Ascending aorta (tissue), 2 donors: ENCODE measurements at places on chromosomes 2 and 18. TPM values are rescaled to one million over a fixed set of nuclear protein-coding genes. Genes with fewer than 3 reads are reported as not detected.

- no peaks in the 10 kb centered on the region for H3K4me1 ChIP-seq
- no peak overlapping the region for H3K27ac ChIP-seq
- DNase-seq, result no peak
- H3K27me3 ChIP-seq, result no peaks in the 10 kb centered on the region
- no peaks in the 10 kb centered on the region for H3K36me3 ChIP-seq
Measured at GRCh38 chr2:123502931-123503330, 522.2 kb upstream of the CNTNAP5 start.

DNA sequence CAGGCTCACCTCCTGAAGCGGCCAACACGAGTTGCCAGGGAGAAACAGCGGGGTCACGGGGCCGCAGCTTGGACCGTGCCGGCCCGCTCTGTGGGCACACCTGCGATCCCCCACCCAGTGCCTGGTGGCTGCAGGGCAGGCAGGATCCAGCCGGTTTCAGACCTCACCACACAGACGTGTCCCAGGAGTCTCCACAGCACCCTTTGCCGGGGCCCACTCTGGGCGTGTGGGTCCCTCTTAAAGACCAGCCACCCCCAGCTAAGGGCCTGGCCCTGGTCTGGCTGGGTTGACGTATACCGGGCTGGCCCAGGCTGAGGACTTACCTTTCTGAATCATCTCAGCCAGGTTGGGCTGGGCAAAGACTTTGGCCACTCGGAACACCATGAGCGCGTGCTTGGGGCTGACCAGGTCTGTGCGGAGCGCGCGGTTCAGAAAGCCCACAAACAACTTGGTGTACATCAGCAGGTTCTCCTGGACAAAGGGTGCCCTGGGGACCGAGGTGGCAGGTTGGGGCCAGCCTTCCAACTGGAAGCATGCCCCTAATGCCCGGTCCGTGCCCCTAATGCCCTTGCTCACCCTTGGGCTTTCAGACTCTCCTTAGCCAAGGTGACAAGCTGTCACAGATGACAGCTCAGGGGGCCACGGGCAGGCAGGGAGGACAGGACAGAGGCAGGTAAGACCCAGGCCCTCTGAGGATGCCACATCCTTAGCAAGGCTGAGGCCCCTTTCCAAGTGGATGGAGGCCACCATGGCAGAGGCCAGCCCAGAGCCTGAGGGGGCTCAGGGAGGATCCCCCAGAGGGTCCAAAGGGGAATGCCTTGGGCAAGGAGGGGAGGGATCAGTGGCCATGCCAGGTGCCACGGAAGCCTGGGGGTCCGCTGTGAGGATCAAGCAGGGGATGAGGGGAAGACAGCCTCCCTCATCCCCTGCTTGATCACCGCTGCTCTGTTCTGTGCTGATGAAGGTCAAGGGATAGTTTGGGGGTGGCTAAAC, 10.2 kb upstream of the CCDC74B start:
- peaks cover 53% of the 10 kb centered on the region for H3K36me3 ChIP-seq
- no peaks in the 10 kb centered on the region for H3K27me3 ChIP-seq
- H3K27ac ChIP-seq, result no peak overlapping the region

DNA sequence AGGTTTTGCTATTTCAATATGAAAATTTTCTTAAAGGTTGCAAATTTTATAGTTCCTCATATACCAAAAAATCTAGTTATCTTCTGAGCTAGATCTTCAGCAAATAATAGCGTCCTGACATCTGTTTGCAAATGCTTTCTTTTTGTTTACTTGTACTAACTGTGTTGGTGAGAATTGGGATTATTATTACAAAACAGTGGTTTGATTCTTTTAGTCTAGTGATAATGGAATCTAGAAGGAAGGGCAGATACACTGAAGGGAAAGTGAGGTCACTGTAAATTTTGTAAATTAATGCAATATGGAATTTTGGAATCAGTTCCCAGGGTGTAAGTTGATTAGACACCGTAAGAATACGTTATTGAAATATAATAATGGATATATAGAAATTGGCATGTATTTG, 36.2 kb upstream of the NT5C1B start:
- no peak overlapping the region for H3K27ac ChIP-seq
- no peaks in the 10 kb centered on the region for H3K36me3 ChIP-seq
- H3K4me1 ChIP-seq, result peaks cover 14% of the 10 kb centered on the region

DNA sequence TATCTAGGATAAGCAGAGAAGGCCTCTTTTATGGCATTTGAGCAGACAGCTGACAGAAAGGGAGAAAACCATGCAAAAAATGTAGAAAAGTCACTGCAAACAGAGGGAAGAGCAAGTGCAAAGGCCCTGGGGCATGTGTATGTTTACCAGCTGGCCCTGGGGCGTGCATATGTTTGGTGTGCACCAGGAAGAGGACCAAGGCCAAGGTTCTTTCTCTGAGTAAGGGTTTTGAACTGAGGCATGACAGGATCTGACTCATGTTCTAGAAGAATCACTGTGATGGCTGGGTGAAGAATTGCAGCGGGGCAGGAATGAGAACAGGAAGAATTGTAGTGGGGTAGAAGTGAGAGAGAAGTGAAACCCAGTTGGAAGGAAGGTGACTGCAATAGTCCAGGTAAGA, 69.6 kb downstream of the STEAP3 start:
- no peaks in the 10 kb centered on the region for H3K4me1 ChIP-seq
- H3K27ac ChIP-seq, result no peak overlapping the region
- peaks cover 7% of the 10 kb centered on the region for H3K36me3 ChIP-seq
- no peak for DNase-seq
- H3K4me3 ChIP-seq, result no peak overlapping the region

DNA sequence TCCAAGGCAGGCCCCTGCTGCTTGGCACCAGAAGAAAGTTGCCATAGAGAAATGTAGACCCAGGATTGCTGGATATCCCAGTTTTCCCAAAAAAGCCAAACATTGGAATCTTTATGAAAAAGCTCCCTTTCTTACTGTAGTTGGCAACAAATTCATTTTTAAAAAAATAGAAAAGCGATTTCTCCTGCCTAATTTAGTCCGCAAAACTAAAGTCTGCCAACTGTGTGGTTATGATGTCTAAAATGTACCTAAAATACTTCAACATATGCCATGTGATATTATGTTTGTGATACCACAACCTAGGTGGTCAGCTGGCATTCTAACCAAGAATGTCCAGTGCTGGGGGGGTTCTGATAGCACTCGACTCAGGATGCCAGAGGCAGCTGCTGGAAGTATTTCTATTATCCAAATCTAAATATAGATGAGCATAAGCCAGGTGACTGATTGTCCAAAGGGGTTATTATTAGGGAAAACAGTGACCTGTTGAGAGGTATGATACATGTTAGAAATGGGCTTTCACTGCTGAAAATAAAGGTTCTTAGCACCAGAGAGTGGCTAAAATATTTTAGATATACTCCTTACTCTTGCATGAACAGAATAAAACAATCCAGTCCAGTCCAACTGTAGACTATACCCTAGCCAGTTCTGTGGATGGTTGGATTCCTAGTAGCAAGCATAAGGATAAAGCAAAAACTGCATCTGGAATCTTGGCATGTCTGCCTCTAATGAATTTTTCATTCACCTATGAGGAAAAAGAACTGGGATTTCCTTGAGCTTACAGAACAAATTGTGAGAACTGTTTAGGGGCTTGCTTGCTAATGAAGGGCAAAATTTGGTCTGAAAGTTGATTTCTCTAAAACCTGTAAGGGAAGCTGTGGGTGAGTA, 101.7 kb downstream of the STK39 start:
- no peaks in the 10 kb centered on the region for H3K27me3 ChIP-seq
- no peak overlapping the region for H3K4me3 ChIP-seq
- no peaks in the 10 kb centered on the region for H3K4me1 ChIP-seq
- no peak overlapping the region for H3K27ac ChIP-seq

- H3K4me1 ChIP-seq, result peaks cover 56% of the 10 kb centered on the region
- no peaks in the 10 kb centered on the region for H3K27me3 ChIP-seq
- no peak for DNase-seq
- peaks cover 23% of the 10 kb centered on the region for H3K36me3 ChIP-seq
- H3K27ac ChIP-seq, result peak overlapping the region; percentile 97
Measured at GRCh38 chr2:1652034-1652790, 92.1 kb downstream of the PXDN start.

GRCh38 chr2:181972431-181973170, 13.1 kb upstream of the PPP1R1C start:
- no peak for DNase-seq
- H3K36me3 ChIP-seq, result no peaks in the 10 kb centered on the region
- H3K27me3 ChIP-seq, result no peaks in the 10 kb centered on the region
- no peak overlapping the region for H3K27ac ChIP-seq
- no peak overlapping the region for H3K4me3 ChIP-seq

DNA sequence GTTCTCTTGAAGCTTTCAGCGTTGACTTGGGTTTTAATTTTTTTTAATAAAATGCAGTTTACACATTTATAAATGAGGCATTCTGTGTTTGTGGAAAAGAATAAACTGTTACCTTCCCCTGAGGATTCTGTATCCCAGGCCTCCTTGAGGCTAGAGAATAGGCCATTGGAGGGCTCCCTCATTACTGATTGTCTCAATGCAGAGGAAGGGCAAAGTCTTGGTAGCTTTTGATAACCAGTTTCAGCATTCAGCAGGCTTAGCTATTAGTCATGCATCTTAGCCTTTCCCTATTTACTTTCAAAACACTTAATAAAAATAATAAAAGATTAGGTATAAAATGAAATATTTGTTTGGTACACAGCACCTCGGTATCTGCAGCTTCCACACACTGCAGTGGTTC, 58.1 kb upstream of the OTX1 start:
- no peaks in the 10 kb centered on the region for H3K4me1 ChIP-seq
- H3K27ac ChIP-seq, result no peak overlapping the region
- no peaks in the 10 kb centered on the region for H3K36me3 ChIP-seq

DNA sequence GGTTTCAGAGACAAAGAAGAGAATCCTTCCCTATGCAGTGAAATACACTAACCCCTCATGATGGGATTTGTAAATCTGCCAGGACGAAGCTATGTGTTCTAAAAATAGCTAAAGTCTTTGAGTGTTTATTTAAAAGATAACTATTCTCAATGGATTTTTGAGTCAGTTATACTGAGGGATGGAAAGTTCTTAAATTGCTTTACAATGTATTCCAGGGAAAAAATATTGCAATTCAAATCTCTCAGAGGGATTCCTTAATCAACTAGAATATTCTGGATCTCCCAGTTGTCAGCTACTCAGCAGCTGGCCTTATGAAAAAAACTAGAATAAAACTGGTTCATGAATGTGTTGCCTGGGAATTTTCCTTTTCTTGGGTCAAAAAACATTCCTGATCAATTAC, 312.4 kb downstream of the PLCL1 start:
- DNase-seq, result no peak
- peak overlapping the region; percentile 14 for H3K27ac ChIP-seq
- peaks cover 32% of the 10 kb centered on the region for H3K4me1 ChIP-seq
- H3K27me3 ChIP-seq, result no peaks in the 10 kb centered on the region

DNA sequence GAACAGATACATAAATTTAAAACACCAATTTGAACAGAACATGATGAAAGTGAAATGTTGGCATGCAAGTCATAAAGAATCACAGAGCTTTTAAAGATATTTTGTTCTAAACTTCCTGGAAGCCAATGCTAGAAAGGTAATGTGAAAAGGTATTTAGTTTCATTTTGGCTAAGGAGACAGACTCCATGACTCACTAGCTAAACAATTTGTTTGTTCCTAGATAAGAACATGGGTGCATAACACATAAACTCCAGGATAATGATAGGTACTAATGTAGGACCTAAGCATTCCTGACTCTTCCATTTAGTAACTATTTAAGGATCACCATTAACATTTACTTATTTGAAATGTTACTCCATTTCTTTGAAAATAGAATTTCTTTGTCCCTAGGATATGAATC, 292.5 kb upstream of the CNTNAP5 start:
- H3K36me3 ChIP-seq, result no peaks in the 10 kb centered on the region
- no peak overlapping the region for H3K4me3 ChIP-seq
- no peaks in the 10 kb centered on the region for H3K4me1 ChIP-seq
- no peaks in the 10 kb centered on the region for H3K27me3 ChIP-seq
- no peak overlapping the region for H3K27ac ChIP-seq

The PARD6G gene
- total RNA-seq, result 7.9 TPM

GRCh38 chr2:71933467-71934319, 214.0 kb downstream of the CYP26B1 start:
- H3K4me1 ChIP-seq, result peaks cover 6% of the 10 kb centered on the region
- H3K27ac ChIP-seq, result no peak overlapping the region
- no peak for DNase-seq
- H3K36me3 ChIP-seq, result no peaks in the 10 kb centered on the region
- H3K4me3 ChIP-seq, result no peak overlapping the region

GRCh38 chr2:160060297-160060696, 2.1 kb downstream of the PLA2R1 start:
- H3K36me3 ChIP-seq, result no peaks in the 10 kb centered on the region
- no peak for DNase-seq
- no peaks in the 10 kb centered on the region for H3K27me3 ChIP-seq
- no peak overlapping the region for H3K27ac ChIP-seq
- H3K4me3 ChIP-seq, result no peak overlapping the region

DNA sequence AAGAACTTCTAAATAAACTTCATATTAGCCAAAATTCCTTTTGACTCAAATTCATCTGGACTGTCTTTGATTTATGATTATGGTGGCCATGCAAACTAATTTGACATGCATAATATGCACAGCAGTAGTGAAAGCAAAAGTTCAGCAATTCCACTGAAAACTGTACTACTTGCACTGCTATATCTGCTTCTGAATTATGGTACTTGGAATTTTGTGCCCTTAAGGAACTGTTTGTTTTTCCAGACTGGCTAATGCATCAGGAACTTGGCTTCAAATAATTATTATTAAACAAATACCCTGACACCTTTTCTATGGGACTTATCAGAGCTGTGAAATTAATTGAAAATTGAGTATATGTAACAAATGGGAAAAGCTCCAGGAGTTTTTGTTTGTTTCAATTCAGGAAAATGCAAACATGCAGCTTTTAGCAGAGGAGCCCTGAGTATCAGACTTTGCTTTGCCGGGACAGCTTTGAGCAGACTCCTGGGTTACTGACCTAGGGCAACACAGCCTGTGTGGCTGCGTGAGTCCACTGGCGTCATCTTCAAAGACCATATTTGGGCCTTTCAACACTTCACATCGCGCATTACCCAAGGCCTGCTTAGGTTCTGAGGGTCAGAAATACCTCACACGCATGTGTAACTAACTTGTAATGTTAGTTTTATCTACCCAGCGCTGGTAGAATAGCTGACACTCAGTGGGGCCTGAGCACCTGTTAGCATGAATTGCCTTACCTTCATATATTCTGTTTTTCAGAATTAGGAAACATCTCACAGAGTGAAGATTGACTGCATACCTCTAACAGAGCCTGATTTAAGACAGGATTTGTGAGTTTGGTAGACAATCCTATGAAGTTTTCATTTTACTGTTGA, 35.4 kb downstream of the CFAP221 start:
- H3K4me1 ChIP-seq, result no peaks in the 10 kb centered on the region
- no peak overlapping the region for H3K4me3 ChIP-seq
- H3K36me3 ChIP-seq, result no peaks in the 10 kb centered on the region

The CDH7 gene
- not detected for total RNA-seq

GRCh38 chr2:30400151-30400954, 46.7 kb upstream of the LCLAT1 start:
- H3K4me3 ChIP-seq, result no peak overlapping the region
- DNase-seq, result no peak
- H3K4me1 ChIP-seq, result no peaks in the 10 kb centered on the region
- H3K36me3 ChIP-seq, result no peaks in the 10 kb centered on the region
- no peak overlapping the region for H3K27ac ChIP-seq
- no peaks in the 10 kb centered on the region for H3K27me3 ChIP-seq

DNA sequence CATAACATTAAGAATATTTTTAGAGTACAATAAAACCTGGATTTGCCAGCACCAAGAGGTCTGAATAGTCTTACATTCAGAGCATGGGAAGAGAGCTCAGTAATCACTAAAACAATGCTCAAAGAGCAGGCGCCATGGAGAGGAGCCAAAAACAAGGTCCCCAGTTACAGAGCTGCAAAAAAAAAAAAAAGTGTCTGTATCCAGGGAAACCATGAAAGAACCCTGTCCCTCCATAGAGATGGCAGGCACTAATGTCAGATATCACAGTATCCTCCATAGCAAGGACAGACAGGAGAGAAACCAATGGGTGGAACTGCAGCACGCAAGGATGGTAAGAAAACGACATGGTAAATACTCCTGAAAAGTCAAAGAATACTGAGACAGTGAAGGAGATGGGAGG, 19.5 kb downstream of the FBXO15 start:
- no peak overlapping the region for H3K4me3 ChIP-seq
- H3K36me3 ChIP-seq, result no peaks in the 10 kb centered on the region
- H3K27ac ChIP-seq, result no peak overlapping the region
